ENCODE measurements at places on chromosomes 3 and 15.

DNA sequence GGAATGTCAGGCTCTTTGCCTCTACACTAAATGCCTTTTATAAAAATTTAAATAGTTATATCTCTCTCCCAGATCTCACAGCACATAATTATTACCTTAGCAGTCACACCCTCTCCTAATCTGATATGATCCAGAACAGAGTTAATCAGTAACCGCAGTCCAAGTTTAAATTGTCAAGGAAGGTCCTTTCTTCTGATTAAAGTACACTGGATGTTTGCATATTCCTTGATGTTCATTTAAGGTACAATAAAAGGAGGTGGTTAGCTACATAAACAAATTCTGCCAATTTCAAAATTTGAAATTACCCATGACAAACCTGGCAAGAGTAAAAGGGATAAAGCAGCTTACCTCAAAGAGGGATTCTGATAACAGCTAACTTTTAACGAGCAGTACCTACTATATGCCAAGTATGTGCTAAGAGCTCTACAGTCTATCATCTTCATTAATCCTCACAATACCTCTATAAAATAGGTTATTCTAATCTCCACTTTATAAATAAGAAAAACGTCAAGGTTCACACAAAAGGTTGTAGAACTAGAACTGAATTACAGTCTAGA, 4.3 kb downstream of the GOLIM4 start:
- DNase-seq, result no peak

DNA sequence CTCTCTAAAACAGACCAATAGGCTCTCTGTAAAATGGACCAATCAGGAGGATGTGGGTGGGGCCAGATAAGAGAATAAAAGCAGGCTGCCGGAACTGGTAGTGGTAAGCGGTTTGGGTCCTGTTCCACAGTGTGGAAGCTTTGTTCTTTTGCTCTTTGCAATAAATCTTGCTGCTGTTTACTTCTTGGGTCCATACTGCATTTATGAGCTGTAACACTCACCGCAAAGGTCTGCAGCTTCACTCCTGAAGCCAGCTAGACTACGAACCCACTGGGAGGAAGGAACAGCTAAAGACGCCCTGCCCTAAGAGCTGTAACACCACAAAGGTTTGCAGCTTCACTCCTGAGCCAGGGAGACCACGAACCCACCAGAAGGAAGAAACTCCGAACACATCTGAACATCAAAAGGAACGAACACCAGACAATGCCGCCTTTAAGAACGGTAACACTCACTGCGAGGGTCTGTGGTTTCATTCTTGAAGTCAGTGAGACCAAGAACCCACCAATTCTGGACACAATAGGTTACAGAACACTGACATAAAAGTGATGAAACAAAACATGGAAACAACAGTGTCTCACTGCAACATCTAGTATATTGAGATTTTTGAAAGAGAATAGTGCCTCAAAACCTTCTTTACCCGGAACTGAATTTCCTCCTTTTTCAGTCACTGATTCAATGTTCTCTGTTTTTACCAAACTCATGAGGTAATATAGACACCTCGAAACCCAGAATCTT, 28.8 kb upstream of the PLSCR2 start:
- DNase-seq, result no peak

DNA sequence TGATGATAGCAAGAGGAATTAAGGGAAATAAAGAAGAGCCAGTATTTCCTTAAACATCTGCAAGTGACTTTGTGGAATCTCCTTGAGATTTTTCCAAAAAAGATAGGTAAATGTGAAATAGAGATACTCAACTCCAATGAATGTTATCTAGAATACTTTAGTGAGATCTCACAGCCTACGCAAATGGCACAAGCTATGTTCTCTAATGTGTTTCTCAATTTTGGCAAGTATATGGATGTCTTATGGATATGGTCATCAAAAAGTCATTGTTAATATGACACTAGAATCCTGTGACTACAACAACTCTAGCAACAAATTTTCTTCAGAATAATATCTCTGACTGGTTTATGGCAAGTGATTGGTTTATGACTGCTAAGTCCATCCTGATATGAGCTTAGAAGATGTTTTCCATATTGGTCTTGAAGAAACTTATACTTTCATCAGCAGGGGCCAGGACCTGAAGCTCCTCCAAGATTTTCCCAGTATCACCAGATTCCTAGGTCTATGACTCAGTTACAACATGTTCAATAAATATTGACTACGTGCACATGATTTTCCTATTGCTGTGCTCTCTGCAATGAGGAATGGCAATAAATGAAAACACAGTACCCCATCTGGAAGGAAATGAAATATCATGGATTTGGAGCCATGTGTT, 170.9 kb upstream of the THBS1 start:
- DNase-seq, result no peak

DNA sequence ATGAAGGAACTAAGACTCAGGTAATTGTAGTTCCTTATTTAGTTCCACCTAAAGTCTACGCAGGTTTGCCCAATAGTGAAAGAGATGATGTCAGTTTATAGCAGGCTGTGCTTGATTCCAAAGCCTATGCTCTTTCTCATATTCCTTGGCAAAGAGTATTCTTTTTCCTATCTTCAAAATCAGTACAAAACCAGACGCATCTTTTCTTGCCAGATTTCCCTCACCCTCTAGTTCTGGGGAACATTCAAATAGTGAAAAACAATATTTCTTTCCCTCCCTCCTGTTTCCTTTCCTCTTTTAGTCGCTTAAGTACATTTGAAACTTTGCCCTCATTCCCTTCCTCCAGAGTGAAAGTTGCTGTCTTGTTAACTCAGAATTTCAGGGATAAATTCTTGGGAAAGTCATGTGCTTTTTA, 134.6 kb upstream of the PDZRN3 start:
- no peak for DNase-seq

GRCh38 chr3:58724336-58724735, 57.8 kb upstream of the FAM3D start:
- DNase-seq, result no peak

GRCh38 chr3:155296413-155296812, 2.9 kb upstream of the STRIT1 start:
- DNase-seq, result no peak

GRCh38 chr3:60316121-60316797, 935.0 kb downstream of the FHIT start:
- no peak for DNase-seq

DNA sequence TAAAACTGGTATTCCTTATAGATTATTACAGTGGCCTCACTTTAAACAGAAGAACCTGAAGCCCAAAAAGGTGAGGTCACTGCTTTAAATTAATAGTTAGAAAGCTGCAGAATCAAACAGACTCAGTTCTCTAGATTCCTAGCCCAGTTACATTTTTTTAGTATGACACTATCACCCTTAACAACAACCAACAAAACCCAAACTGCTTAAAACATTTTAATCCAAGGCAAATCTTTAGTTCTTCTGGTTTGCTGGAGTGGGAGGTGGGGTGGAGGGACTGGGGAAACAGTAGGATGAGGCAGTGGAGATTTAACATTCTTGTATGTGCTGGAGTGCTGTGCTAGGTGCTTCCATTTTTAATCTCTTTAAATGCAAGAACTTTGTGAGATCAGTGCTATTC, 631.6 kb upstream of the KCNMB2 start:
- no peak for DNase-seq

DNA sequence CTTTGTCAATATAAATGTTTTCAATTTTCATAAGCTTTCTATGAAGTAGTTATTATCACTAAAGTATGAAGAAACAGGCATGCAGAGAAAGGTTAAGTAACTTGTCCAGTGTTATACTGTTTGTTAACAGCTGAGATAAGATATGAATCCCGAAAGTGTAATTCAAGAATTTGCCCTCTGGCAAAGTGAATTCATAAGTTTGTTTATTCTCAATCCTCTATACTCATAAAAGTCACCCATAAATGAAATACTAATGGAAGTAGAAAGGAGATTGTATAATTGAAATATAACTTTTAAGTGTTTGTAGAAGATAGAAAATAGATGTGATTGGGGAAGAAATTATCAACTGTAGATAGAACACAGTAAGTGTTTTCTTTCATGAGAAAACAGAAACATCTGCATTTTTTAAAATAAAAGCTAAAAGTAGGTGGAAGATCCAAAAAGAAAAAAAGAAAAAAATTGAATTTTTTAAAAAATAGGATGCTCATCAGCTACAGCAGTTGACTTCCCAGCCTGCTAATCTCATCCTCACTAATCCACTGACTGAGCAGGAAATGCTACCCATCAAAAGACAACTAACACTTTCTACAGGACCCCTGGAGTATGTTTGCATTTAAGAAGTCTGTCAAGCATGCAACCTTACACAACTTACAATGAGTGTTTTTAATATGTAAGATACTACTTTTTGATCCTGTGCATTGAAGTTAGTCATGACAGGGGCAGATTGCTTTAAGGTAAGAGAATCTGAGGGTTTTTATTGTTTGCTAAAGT, 878.1 kb downstream of the SI start:
- DNase-seq, result no peak
